GM03348 (cell line): ENCODE measurements at places on chromosomes 5 and 9.
A peak's percentile ranks its signal among the peaks of the same experiment; 100 is the strongest.

DNA sequence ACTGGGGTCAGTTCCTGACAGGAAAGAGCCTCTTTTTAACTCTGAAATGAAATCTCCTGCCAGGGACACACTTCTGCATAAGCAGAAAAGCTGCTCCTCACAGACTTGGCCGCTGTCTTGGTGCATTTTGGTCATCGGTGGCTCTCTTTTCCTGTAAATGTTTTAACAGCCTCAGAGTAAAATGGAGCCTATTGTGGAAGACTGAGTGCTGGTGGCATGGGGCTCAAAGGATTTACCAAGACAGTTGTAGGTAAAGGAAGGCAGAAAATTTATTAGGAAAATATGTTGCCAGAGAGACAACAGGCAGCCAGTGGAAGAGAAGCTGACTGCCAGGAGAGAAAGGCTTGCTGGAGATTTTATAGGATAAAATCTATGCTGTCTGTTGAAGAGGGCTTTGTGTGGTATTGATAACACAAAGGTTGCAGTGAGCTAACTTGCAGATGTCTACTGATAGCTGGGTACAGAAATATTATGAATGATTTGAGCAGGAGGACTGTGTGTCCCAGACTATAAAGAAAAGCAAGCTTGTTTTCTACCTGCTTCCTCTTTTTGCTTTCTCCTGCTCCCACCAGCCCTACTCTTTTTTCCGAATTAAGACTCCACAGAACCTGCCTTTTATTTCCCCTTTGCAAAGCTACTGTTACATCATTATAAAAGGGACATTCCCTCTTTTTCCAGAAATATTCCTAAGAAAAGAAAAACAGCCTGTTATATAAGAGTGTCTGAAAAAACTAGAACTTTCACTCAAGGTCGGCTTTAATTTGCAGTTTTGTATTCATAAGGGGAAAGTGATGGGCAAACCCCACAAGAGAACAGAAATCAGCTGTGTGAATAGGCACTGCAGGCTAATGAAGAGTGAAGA lies 27.9 kb upstream of the IFNA14 start:
- no peak for DNase-seq

DNA sequence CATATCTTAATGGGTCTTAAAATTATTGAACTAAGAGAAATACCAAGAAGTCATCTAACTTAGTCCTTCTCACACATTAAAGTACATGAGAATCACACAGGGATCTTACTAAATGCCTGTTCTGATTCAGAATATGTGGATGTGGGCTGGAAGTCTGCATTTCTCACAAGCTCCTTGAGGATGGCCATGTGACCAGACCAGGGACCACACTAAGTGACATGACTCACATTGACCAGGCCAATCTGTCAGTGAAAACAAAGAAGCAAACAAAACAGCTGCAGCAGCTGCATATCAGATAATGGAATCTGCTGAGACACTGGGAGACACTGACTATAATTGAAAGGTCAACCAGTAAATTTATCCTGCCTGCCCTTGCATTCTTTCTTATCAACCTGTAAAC lies 110.5 kb downstream of the ADAMTS12 start:
- DNase-seq: peak; percentile 43

DNA sequence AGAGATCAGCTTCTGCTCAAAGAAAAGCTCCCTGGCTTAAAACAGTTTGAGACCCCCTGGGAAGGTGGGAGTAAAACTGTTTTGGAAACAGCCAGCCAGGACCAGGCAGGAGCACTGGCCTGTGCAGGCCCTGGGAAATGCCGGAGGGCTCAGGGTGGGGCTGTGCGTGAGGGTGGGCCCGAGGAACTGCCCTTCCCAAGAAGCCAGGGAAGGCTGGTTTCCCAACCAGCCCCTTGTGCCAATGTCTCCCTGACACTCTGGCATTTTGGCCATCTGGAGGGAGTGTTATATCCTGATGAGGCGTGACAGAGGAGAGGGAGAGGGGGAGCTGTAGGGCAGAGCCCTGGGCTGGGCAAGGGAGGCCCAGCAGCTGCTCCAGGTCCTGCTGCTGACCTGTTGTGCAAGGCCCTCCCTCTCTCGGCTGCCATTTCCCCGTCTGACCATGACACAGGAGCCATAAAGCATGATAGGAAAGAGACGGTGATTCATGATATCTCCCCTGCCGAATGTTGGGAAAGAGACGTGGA lies 16.1 kb downstream of the OLFML2A start:
- no peak for DNase-seq

GRCh38 chr9:547314-547713 lies 294.2 kb upstream of the DMRT1 start:
- no peak for DNase-seq

DNA sequence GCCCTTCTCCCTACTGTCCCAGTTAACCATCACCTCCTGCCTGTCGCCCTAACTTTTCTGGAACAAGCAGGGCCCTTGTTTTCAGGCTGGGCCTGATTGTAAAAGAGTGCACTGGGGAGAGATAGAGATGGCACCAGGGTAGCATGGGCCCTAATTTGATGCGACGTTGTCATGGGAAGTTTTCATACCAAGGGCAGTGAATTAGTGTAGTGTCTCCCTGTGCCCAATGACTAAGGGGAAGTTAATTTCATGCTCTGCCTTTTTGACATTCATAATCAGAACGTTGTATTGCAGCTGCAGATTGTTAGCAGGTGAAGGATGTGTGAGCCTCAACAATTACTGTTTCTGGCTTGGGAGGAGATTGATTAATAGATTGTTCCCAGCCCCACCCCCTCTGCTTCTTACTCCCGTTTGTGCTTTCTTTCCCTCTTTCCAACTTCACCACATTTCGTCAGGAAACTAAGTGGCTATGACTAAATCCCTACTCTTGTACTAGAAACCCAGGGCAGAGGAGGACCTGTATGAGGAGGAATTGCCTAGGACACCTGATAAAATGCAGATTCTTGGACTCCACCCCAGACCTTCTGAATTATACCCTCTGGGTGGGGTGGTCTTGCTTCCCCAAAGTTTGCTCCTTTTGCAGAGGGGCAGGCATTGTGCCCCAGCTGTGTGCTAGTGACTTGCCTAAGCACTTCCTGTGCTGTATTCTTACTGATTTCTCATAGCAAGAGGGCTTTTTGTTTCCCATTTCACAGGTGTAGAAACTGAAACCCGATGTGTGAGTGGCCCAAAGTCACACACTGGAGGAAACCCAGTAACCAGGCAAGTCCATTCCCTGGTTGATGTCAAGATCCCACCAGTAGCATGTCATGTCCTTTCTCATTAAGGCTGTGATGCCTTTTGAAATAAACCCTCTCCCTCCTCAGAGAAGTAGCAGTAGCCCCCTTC lies 56.3 kb downstream of the DAB2IP start:
- DNase-seq: no peak

DNA sequence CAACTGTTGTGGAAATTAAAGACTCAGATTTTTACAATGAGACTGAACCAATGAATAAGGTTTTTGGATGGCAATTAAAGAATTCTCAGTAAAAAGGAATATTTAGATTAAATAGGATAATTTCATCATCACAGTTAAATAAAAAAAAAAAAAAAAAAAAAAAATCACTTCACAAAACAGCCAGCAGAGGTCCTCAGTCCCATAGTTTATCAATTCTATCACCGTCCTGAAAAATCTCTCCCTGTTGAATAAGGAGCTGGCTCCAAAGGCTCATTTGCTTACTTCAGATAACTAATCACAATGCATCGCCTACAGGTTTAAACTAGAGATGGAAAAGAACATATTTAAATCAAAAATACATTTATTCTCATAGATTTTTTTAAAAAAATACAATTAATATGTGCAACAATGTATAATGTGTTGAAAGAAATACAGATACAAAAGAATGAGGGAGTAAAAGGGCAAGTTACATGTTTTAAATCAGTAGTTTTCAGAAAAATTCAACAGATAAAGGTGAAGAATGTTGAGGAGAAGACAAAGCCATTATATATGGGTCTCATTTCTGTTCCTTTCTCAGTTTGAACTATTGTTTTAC lies 175.8 kb upstream of the CHD1 start:
- DNase-seq: peak; percentile 52

GRCh38 chr9:138007566-138007917 lies 130.0 kb downstream of the CACNA1B start:
- DNase-seq: no peak

- DNase-seq: peak; percentile 50
Observed at GRCh38 chr9:81032030-81032572, 657.2 kb downstream of the TLE1 start.

DNA sequence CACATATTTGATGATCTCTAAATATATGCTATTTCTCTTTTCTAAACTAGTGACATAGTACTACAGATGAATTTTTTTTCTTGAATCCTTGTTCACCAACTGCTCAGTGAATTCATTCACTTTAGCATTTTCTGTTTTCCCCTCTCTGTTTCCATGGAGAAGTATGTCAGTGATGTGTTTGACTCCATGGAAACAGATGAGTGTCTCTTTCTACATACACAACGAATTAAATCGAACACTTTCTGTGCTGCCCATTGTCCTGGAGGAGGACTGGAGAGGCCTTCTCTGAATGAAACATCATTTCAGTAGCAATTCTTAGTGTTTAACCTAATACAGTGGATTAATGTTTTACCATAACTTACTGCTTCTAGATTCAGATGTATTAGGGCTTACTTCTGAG lies 9.5 kb downstream of the INVS start:
- no peak for DNase-seq

GRCh38 chr5:138449501-138450239 lies 10.8 kb downstream of the REEP2 start:
- peak; percentile 96 for DNase-seq

- DNase-seq: no peak
Observed at GRCh38 chr9:30591461-30591860, 1793.0 kb upstream of the ACO1 start.

GRCh38 chr5:159458217-159458711 lies 128.0 kb upstream of the IL12B start:
- no peak for DNase-seq

- no peak for DNase-seq
Observed at GRCh38 chr5:178462076-178462475, 128.1 kb downstream of the COL23A1 start.

DNA sequence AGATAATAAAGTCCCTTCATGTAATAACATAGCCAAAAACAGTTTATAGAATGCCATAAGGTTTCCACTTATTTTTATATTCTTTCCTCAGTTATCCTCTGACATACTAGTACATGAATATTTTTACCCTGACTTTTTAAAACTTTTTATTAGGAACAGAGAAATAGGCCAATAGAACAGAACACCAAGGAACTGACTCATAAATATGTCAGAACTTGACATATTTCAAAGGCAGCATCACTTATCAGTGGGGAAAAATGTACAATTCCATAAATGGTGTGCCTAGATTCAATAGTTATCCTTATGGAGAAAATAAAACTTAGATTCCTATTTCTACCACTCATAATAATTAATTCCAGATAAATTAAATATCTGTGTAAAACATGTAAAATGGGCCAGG lies 9.4 kb downstream of the STARD4 start:
- no peak for DNase-seq

- no peak for DNase-seq
Observed at GRCh38 chr9:31136524-31136923, 1247.9 kb upstream of the ACO1 start.

DNA sequence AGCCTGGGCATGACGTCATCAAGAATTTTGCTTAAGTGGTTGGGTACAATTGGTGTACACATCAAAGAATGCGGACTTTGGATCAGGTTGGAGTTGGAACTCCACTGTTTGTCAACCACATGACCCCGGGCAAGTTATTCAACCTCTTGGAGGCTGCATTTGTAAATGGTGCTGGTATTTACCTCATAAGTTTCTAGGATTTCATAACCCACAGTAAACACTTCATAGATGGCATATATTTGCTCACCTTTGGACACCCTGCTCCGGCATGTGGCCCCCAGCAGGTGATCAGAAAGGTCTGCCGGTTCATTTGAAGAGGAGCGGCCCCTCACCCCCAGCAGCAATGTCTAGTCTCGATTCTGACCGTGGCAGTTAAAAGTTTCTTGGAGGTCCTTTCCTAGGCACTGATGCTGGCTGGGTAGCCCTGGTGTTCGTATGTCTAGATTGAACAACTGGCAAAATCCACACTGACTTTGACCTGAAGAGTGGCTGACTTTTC lies 60.6 kb downstream of the IL6ST start:
- no peak for DNase-seq

GRCh38 chr5:59586841-59587240 lies 306.7 kb downstream of the PDE4D start:
- no peak for DNase-seq

- no peak for DNase-seq
Observed at GRCh38 chr5:6452622-6453504, 4.2 kb downstream of the UBE2QL1 start.

- DNase-seq: no peak
Observed at GRCh38 chr5:63697811-63698210, 264.4 kb downstream of the HTR1A start.

GRCh38 chr5:67257500-67257899 lies 60.9 kb upstream of the CD180 start:
- DNase-seq: no peak

DNA sequence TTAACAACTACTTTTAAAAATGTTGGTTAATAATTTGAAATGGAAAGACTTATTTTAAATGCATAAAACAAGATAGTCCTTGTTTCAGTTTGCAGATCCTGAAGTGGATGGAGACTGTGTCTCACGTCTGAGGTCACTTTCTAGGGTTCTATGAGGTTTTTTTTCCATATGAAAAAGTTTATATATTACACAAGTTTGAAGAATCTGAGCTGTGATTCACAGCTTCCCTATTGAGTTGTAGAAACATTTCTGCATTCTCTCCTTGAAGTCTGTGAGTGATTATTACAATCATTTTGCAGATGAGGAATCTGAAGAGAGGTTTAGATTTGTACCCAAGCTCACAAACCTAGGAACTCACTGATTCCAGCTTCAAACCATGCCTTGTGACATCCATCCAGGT lies 442.5 kb upstream of the KLF4 start:
- peak; percentile 60 for DNase-seq

- DNase-seq: peak; percentile 42
Observed at GRCh38 chr5:173315495-173316338, 12.5 kb downstream of the STC2 start.

DNA sequence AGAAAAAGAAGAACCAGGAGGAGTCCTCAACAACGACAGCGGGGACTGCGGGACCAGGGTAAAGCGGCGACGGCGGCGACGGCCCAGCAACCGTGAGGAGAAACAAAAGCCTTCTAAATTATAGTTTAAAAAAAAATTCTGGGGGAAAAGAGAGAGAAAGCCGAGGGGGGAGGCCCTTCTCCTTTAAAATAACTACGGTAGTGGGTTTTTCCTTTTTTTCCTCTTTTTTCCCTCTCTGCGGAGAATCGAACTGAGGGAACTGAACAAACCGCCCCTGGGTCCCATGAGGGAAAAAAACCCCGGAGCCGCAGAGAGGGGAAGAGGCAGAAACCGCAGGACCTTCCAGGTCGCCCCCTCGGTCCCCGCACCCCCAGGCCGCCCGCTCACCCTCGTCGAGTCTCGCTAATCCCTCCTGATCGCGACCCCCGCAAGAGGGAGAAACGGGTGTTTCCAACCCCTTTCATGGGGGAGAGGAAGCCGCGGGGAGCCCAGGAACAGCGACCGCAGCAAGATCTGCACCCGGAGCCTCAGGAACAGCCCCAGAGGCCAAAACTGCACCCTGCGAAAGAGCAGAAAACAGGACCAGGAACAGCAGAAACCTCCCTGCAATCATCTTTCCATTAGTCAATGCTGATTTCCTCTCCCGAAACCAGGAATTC lies 453 bp downstream of the CPEB4 start:
- peak; percentile 46 for DNase-seq
